ENCODE measurements at places on chromosomes 12 and 14.
A peak's percentile ranks its signal among the peaks of the same experiment; 100 is the strongest.

GRCh38 chr12:131138638-131139362, 185.1 kb downstream of the ADGRD1 start:
- no peak for DNase-seq

- no peak for DNase-seq
Measured at GRCh38 chr12:22702690-22703089, 77.7 kb downstream of the ETNK1 start.

- no peak for DNase-seq
Measured at GRCh38 chr12:27766587-27766986, 13.4 kb upstream of the KLHL42 start.

DNA sequence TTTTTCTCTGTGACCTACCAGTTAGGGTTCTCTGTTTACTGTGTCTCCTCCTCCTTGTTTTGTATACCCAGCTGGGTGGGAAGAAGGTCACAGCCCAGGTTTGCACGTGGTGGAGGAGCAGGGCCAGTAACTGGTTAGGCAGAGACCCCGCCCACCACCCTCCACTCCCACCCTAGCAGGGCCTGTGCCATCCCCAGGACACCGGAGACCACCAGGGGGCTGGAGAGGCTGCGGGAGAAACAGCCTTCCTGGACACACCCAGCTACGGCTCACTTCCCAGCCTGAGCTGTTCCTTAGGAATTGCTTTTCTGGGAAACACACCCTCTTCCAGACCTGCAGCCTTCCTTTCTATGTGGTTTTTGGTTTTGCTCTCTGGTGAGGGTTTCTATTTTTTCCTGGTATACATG, 21.1 kb downstream of the BDKRB2 start:
- no peak for DNase-seq

DNA sequence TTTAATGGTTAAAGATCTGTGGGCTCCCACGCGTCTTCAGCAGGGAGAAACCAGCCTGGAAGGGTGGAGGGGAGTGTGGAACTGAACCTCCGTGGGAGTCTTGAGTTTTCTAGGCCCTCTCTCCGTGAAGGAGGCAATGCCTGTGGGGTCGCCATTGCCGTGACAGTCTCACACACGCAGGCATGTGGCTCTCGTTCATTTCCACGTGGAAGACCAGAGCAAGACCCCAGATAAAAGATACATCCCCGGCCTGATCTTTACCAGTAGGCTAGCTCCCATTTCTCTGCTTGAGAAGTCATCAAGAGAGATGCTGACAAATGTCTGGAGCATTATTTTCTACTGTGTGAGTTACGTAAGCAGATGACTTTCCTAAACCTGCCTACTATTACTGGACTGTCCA, 491.7 kb upstream of the LMO3 start:
- DNase-seq: no peak

DNA sequence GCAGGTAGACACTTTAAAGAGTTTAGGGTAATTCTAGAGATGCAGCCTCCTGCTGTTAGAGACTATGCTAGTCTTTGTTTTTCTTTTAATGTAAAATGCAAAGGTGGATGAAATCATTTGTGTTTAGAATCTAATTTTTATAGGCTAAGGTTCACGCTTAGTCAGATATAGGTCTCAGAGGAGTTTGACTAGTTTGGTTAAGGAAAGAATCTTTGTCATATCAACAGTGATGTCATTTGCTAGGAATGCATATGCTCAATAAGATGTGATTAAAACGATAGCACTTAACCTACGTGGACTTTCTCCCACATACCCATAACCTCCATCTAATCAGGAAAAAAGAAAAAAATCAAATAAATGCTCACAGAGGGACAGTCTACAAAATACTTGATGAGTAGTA, 859.3 kb upstream of the ATXN7L3B start:
- no peak for DNase-seq

DNA sequence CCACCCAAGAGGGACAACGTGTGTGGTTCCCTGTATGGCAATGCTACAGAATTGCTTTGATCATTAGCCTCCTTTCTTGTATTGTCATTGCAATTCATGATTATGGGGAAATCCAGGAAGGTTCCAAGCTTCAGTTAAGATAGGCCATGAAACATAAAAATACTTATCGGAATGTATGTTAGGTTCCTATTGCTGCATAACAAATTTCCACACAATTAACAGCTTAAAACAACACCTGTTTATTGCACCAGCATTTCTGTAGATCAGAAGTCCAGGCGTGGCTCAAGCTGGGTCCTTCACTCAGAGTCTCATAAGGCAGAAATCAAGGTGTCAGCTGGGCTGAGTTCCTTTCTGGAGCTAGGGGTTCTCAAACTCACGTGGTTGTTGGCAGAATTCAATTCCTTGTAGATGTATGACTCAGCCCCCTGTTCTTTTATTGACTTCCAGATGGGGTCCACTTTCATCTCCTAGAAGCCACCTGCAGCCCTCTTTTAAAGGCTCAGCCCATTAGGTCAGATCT, 365.6 kb upstream of the TMPO start:
- DNase-seq: no peak

- DNase-seq: no peak
Measured at GRCh38 chr12:105399428-105400081, 69.1 kb downstream of the C12orf75 start.

DNA sequence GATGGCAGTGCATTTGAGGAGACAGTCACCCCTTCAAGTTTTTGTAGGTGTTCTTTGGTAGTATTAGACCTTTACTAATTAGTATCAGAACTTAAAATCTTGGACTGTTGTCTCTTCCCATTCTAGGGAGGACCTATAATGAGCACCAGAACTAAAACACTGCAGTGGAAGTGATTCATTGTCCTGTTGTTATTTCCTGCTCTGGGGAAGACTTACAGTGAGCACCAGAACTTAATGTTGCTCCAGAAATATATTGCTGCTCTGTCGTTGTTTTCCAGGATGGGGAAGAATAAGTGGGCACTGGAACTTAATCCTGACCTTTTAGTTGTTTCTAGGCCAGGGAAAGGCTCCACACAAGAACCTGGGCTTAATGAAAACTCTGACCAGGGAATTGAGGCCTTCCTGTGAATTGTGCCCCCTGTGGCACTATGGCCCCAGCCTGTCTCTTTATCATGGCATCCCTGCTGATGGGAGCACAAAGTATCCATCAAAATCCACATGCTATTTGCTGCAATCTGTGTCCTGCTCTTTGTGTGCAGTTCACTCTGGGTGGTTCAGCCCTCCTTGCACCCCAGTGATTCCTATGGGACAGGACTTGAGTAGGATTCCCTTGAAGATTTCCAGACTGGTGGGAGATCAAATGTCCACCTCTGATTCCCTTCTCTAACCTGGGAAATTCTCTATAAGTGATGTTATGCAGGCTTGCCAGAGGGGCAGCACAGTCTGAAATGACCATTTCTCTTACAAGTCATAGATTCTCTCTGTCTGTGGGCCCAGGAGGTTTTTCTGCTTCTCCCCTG, 175.8 kb downstream of the PAWR start:
- DNase-seq: no peak

DNA sequence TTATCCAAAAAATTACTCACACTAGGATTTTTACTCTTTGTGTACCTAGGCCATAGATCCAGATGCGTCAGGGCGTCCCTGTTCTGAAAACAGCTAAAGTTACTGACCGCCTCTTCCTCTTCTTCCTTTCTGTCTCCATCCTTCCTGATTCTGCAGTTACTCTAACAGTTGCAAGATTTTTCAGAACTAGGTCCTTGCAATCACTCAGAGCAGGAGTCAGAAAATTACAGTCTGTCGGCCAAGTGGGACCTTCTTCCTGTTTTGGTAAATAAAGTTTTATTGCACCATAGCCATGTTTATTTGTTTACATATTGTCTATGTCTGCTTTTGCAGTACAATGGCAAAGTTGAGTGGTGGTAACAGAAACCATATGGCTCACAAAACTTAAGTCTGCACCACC, 25.6 kb upstream of the FGF6 start:
- peak; percentile 65 for DNase-seq

GRCh38 chr12:21169878-21170472, 39.0 kb downstream of the SLCO1B1 start:
- DNase-seq: peak; percentile 33

DNA sequence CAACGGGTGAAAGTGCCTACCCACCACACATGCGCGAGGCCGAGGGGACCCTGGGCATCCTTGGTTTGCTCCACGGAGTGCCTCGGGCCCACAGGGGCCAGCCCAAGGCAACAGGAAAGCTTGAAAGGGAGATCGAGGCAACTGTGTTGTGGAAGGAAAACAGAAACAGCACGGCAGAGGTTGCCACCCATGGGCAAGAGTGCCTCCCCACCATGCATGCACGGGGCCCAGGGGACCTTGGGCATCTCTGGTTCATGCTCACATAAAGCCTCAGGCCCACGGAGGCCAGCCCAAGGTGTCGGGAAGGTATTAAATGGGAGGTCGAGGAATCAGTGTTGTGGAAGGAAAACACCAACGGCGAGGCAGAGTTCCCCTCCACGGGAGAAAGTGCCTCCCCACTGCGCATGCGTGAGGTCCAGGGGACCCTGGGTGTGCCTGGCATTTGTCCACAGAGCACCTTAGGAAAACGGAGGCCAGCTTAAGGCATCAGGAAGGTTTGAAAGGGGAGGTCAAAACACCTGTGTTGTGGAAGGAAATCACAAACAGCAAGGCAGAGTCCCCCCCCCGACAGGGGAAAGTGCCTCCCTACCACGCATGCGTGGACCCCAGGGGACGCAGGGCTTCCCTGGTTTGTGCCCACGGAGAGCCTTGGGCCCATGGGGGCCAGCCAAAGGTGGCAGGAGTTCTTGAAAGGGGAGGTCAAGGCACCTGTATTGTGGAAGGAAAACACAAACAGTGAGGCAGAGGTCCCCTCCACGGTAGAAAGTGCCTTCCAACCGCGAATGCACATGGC, 367.3 kb downstream of the ALG10 start:
- no peak for DNase-seq

GRCh38 chr12:19712041-19712440, 272.7 kb downstream of the AEBP2 start:
- DNase-seq: peak; percentile 16

DNA sequence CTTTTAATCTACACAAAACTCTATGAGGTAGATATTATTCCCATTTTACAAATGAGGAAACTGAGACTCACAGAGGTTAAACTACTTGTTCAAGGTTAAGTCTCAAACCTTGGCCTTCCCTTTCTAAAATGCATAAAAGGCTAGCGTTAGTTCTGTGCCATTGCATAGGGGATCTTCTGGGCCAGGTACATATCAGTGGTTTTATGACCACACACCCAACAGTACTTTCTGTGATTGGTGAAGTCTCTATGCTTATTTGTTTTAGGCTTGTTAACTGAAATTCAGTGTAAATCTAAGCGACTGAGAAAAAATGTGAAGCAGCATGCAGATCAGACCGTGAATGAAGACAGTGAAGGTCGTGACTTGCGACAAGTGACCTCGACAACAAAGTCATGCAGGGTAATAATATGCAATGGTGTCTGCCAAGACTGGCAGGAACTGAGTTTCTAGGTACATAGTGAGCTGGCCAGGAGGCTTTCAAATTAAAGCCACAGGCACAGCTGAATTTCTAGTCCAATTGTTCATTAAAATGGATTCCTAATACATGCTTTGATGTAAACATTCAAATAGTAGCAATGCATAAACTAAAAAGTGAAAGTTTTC, 38.8 kb upstream of the GAS2L3 start:
- DNase-seq: no peak

- no peak for DNase-seq
Measured at GRCh38 chr12:15956413-15957185, 45.5 kb downstream of the DERA start.

GRCh38 chr14:94595912-94596311, 14.7 kb downstream of the SERPINA5 start:
- DNase-seq: no peak

GRCh38 chr12:71958056-71958455, 19.4 kb downstream of the TPH2 start:
- no peak for DNase-seq

- no peak for DNase-seq
Measured at GRCh38 chr14:99213101-99213500, 58.9 kb downstream of the BCL11B start.

DNA sequence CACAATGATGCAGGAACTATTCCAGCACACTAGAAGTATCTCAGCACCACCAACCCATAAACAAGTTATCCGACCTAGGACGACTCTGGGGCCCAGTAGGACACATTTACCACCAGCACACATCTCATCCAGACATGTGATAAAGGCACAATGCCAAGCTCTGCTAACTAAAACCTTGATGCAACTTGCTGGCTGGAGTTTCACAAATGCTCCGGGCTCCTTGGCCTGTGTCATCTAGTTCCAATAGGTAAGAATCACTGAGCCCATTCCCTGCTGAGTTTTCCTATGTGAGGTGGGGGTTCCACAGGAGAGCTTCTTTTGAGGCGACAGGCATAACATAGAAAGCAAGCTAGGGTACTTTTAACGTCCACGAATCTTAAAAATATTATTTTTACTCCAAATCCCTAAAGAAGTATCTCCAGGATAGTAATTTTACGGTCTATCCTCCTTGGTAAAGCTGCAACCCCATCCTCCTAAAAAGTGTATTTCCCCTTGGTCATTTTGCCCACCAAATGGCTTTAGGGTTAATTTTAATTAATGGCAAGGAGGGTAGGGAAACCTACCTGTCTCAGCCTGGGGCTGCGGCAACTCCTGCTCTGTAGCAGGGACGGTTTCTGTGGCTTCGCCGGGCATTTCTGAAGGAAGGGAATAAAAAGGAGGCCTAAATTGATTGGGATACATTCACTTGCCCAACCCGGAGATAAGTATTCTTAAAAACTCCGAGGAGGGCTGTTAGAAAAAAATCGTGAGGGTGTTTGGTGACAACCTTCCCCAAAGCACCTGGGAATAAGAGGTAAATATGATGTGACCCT, 1.0 kb downstream of the NACA start:
- peak; percentile 30 for DNase-seq

- no peak for DNase-seq
Measured at GRCh38 chr12:19550626-19551025, 111.3 kb downstream of the AEBP2 start.

- DNase-seq: peak; percentile 64
Measured at GRCh38 chr12:110062241-110062640, 13.9 kb upstream of the C12orf76 start.

DNA sequence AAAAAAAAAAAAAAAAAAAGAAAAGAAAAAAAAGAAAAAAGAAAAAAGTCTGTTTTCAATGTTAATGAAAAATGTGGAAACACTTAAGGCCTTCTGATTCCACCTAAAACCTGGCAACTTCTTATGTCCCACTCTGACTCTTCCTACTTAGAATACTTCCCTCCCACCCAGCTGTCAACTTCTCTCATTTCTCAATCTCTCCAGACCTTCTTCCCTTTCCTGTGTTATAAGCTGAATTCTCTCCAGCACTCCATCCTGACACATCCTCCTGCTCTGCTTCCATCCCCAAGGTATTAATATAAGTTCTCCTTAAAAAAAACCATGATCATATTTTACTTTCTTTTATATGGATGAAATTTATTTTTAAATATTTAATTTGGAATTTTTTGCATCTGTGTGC, 20.3 kb upstream of the TMTC1 start:
- DNase-seq: no peak

DNA sequence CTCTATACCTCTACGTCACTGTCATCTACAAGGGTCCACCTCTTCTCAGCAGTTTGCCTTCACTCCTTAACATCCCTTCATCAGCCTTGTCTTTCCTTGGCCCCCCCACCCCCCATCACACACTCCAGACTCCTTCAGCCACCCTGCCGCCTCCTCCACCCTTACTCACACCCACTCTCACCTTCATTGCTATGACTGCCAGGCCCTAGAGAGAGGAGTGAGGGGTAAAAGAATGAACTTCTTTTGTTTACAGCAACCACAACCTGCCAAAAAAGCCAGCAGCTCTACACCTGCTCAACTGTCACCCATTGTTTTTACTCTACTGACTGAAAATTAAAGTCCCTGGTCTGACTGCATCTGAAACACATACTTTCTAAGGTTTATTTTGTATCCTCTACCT, 112.8 kb downstream of the DUSP6 start:
- DNase-seq: no peak

Measured in suppressor macrophage treated with lipopolysaccharide for 1 hour (primary cell).